Astrocyte of the spinal cord (primary cell): ENCODE measurements at places on chromosomes 7 and 10.

DNA sequence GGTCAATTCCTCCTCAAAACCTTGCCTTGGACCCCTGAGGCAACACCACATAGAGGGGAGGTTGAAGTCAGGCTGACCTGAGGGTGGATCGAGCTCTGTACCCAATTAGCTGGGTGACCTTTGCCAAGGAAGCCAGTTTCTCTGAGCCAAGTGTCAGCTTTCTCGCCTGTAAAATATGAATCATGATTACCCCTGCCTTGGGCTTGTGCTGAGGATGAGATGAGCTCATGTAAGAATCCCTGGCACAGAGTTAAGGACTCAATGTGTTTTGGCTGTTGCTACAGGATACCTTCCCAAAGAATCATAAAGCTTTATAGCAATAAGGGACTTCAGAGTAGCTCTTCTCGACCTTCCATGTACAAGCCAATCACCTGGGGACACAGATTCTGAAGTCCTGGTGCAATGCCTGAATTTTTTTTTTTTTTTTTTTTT lies 43.5 kb upstream of the CACUL1 start:
- DNase-seq, result peak; percentile 19

GRCh38 chr10:16384021-16384420 lies 52.8 kb upstream of the PTER start:
- DNase-seq, result no peak

DNA sequence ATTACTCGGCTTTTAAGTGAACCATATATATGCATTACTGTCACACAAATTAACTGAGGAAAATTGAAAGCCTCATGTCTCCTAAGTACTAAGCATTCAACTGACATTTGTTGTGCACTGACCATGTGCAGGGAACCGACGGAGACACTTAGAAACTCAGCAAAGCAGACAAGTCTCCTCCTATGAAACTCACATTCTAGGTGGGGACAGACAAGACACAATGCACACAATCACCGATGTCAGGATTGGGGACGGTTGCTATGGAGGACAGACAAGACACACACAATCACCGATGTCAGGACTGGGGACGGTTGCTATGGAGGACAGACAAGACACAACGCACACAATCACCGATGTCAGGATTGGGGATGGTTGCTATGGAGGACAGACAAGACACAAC lies 134.0 kb downstream of the PTPRN2 start:
- no peak for DNase-seq

- no peak for DNase-seq
Measured at GRCh38 chr7:19290968-19291367, 145.7 kb upstream of the FERD3L start.

- no peak for DNase-seq
Measured at GRCh38 chr10:92847202-92847864, 987 bp upstream of the EXOC6 start.

GRCh38 chr7:117619681-117620080 lies 139.9 kb downstream of the CFTR start:
- DNase-seq, result no peak

GRCh38 chr10:69045441-69046300 lies 42.2 kb upstream of the SRGN start:
- DNase-seq, result no peak

GRCh38 chr10:4849555-4850242 lies 23.7 kb downstream of the AKR1E2 start:
- DNase-seq, result peak; percentile 97

- no peak for DNase-seq
Measured at GRCh38 chr7:96901822-96902445, 103.4 kb upstream of the DLX6 start.

DNA sequence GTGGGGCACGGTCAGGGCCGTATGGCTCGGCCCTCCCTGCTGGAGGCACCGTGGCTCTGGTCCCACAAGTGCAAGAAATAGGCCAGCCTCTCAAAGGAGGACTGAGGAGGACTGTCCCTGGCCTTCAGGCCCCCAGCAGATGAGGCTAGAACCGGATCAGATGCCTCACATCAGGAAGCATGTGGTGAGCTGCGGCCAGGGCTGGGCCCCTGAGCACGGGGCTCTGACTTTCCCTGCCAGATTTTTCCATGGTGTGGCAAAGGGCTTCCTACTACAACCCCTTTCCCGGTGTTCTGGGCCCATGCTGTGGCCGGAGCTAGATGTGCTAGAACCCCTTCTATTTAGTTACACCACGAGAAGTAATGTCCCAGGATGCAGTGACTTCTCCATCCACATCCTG lies 100.4 kb downstream of the TCERG1L start:
- no peak for DNase-seq
